ENCODE measurements at places on chromosomes 16 and 17.

GRCh38 chr17:21356537-21357127, 19.5 kb upstream of the KCNJ12 start:
- no peak for DNase-seq

GRCh38 chr17:7045492-7046126, 1.7 kb upstream of the SLC16A11 start:
- no peak for DNase-seq

- no peak for DNase-seq
Measured at GRCh38 chr17:75932852-75933251, 8.0 kb downstream of the FBF1 start.

DNA sequence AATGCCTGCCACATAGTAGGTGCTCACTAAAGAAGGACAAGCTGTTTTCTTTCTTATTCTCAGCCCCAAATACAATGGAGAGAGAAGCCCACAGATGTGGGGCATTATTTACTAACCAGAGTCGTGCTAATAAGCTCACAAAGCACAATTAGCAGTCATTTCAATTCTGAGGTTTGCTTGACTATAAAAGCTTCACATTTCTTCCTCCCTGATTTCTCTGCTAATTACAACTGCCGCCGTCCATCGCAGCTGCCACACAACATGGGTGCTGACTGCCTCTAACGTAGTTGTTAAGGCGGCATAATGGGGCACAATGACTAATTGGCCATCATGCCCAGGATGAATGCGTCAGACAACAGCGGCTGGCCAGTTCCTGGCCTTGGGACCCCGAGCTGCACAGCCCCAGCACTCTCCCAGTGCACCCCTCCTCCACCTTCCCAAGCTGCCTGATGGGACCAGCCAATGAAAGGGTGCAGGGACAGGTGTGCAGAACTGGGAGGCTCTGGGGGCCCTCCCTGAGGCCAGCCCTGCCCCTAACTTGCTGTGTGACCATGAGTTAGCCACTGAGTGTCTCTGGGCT, 109.2 kb downstream of the CCT6B start:
- no peak for DNase-seq

DNA sequence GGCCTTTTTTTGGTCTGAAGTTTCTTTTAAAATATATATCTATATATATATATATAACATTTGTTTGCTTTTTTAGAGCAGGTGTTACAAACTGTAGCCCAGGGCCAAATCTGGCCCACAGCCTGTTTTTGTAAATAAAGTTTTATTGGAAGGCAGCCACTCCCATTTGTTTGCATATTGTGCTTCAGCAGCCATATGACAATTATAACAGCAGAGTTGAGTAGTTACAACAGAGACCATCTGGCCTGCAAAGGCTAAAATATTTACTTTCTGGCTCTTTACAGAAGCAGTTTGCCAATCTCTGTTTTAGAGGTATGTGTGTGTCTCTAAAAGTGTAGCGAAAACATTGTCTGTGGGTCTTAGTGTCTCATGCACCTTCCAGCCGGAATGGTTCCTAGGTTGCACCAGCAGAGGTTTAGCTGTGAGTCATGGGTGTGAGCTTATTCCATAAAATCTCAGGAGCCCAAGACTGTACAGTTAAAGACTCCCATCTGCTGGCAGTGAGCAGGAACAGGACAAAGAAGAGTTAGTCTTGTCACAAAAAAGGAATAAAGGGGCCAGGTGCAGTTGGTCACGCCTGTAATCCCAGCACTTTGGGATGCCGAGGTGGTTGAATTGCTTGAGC, 23.8 kb downstream of the LCMT1 start:
- no peak for DNase-seq

- DNase-seq: no peak
Measured at GRCh38 chr17:1552932-1553331, 9.7 kb downstream of the PITPNA start.

GRCh38 chr16:87390641-87391323, 1.4 kb upstream of the MAP1LC3B start:
- no peak for DNase-seq

GRCh38 chr17:57872536-57872935, 22.7 kb upstream of the MRPS23 start:
- DNase-seq: no peak

- no peak for DNase-seq
Measured at GRCh38 chr17:29821897-29822296, 108.1 kb downstream of the SSH2 start.

GRCh38 chr17:22492331-22492730, 800.0 kb downstream of the KCNJ18 start:
- no peak for DNase-seq

DNA sequence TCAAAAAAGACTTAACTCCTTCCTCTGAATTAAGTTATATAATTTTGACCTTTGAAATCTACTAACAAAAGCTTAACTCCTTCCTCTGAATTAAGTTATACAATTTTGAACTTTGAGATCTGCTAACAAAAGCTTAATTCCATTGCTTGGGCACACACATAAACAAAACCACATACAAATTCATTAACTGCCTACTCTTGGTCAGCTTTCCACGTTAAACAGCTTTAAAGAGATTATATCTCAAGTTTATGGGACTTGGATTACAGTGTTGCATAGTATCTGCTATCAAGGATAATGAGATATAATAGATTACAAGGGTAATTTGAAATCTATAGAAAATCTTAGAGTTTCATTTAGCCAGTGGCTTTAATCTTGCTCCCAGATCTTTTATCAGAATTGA, 23.5 kb downstream of the COX10 start:
- no peak for DNase-seq

- no peak for DNase-seq
Measured at GRCh38 chr16:57113664-57114063, 21.3 kb downstream of the CPNE2 start.

GRCh38 chr17:7237761-7238419, 1.4 kb downstream of the PHF23 start:
- no peak for DNase-seq

DNA sequence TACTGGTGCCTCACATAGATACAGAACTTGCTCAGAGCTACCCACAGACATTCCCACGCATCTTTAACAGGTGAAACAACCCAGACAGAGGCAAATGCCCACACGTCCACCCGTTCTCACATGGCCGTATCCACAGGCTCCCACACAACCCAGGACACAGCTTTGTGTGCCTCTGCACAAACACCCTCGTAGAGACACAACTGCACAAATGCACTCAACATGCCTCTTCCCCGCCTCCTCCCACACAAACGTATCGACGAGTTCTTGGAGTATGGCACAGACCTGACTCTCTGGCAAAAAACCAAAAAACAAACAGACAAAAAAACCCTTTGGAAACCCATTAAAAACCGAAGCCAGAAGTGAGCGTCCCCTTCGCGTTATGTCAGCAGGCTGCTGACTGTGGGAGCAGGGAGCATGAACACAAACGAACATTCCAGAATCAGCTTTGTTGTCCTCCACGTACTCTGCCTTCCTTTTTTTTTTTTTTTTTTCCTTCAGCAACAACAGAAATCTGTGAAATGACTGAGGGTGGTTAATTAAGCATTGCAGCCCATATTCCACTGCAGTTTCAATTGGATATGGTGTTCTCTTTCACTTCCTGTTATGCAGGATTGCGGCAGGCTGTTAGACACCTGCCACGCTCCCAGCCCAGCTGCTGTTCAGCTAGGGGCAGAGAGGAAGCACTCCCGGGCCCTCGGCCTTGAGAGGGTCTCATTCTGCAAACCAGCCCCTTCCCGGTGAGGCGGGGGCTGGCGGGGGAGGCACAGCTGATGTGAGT, 313.7 kb downstream of the MAF start:
- DNase-seq: no peak

GRCh38 chr17:9576521-9577372, at the start of gene CFAP52:
CFAP52 (plus strand) TSS chr17:9576642; CDS start chr17:9576696, 54 bp downstream.
- DNase-seq: peak; percentile 89

DNA sequence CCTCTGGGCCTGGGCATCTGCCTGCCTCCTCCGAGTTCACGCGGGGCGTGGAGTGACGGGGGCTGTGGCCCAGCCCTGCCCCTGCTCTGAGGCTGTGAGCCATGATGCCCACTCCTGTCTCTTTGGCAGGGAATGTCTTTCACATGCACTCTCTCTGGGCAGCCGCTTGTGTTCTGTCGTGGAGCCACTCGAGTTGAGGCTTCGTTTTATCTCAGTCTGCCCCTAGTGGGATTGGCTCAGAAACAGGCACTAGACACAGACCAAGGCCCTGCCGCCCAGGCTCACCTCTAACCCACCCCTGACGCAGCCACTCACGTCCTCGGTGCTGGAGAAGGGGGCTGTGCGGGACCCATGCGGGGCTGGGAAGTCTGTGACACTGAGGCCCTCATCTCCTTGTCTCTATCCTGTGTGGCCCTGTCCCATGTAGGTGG, 67.5 kb upstream of the KCTD5 start:
- peak; percentile 38 for DNase-seq

GRCh38 chr17:72802726-72803125, 289.8 kb downstream of the SLC39A11 start:
- DNase-seq: no peak

- DNase-seq: no peak
Measured at GRCh38 chr17:31467502-31468256, 76.2 kb downstream of the RAB11FIP4 start.

- DNase-seq: peak; percentile 79
Measured at GRCh38 chr17:82205720-82206508, 6.7 kb downstream of the CCDC57 start.

GRCh38 chr16:74997042-74997491, 1.8 kb upstream of the ZNRF1 start:
- peak; percentile 34 for DNase-seq

- DNase-seq: no peak
Measured at GRCh38 chr17:7063518-7064094, 16.4 kb downstream of the CLEC10A start.

DNA sequence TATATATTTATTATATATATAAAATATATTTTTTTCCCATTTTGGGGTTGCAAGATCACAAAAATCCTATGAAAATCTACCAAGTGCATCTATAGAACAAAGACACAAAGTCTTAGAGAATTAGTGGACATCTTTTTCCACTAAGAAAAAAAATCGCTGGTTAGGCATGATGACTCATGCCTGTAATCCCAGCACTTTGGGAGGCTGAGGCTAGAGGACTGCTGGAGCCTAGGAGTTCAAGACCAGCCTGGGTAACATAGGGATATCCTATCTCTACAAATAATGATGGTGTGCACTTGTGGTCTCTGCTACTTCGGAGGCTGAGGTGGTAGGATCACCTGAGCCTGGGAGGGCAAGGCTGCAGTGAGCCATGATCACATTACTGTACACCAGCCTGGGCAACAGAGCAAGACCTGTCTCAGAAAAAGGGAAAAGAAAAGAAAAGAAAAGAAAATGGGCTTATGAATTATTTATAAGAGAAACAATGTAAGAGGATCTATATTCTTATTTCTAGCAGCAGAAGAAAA, 185.1 kb upstream of the PSMD7 start:
- no peak for DNase-seq

DNA sequence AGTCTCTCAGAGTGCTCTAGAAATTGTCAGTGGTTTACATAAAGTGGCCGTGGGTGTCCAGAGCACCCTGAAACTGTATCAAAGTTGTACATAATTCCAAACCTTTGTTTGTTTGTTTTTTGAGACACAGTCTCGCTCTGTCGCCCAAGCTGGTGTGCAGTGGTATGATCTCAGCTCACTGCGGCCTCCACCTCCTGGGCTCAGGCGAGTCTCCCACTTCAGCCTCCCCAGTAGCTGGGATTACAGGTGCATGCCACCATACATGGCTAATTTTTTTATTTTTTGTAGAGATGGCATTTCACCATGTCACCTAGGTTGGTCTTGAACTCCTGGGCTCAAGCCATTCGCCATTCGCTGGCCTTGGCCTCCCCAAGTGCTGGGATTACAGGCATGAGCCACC, 24.3 kb upstream of the ADGRG1 start:
- DNase-seq: no peak

DNA sequence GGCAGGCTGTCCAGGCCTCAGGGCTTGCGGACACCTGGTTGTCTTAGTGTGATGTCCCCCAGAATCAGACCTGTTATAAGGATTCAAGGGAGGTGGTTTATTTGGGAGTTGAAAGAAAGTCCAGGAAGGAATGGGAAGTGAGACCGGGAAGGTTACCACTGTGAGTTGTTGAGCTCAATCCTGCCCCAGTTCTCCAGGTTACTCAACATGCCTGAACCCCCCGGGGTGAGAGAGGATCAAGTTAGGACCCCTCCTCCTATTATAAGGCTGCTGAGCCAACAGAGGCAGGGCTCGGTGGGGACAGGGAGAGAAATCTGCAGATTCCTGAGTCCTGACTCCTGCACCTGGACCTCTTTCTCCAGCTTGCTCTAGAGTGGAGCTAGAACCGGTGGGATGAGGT, 86.4 kb downstream of the MRM1 start:
- no peak for DNase-seq

DNA sequence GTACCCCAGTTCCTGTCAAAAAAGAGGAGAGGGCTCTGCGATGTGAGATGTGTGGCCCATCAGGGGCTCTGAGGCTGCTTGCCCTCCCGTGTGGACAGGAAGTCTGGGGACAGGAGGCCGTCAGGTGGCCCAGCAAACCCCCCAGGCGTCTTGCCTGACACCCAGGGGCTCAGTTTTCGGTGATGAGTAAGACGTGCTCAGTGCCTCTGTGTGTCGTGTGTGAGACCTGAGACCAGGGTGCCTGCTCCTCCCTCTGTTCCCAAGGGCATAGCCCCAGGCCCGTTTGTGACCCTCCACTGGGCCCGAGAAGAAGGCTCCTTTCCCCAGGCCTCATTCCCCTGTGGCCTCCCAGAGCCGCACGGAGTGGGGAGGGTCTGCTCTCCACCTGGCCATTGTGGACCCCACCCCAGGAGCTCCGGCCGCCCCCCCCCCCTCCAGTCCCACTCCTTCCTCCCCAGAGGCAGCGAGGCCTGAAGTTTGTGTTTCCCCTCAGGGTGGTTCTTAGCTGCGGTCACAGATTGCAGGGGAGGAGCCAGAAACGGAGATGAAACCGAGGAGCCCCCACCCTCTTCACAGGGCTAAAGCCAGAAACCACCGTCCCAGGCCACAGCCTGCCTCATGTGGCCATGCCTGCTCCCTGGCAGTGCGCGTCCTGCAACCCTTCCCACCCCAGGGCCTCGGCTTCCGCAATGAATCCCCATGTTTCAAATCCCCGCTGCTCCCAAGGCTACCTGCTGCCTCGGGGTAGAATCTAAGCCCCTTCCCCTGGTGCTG, 4.9 kb upstream of the ACTG1 start:
- no peak for DNase-seq

DNA sequence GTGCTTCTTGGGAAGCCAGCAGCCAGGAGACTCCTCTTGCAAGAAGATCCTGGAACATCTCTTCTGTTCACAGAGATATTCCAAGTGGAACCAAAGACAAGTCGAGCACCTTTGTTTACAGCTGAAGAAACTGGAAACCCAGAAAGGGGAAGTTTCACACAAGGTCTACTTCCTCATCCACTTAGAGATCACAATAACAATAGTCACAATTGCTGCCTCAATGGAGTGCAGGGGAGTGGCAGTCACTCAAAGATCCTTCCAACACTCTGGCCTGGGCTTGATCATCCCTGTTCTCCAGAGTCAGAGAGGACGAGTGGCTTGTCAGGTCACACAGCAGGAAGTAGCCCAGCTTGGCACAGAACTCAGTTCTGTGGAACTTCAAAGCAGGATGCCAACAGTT, 46.9 kb upstream of the SIAH1 start:
- DNase-seq: no peak

- DNase-seq: no peak
Measured at GRCh38 chr17:68737761-68738443, 136.7 kb upstream of the FAM20A start.

Measured in left lung (tissue), 14 donors.